COR-L47 (cell line): ENCODE measurements at places on chromosomes 3 and 15.
A peak's percentile ranks its signal among the peaks of the same experiment; 100 is the strongest.

GRCh38 chr15:85750319-85751290 lies 44.1 kb downstream of the KLHL25 start:
- DNase-seq: no peak

DNA sequence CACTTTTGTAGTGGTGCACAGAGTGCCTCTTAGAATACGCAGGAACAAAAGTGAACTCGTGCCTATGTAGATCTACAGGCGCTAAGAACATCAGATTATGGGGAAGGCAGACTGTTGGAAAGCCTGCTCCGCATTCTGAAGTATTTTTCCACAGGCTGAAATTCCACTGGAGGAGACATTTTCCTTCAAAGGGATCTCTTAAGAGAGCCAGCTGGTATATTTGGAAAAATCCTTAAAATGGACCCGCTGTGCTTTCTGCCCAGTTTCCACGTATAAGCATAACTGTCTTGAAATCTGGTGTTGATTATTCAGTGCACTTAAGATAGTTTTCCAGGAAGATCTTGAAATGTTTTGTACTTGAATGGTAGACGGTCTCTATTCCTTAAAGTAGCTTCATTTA lies 34.7 kb upstream of the ICE2 start:
- DNase-seq: no peak

- DNase-seq: no peak
These were observed 70.0 kb upstream of the KLF13 start for GRCh38 chr15:31256378-31257265.

DNA sequence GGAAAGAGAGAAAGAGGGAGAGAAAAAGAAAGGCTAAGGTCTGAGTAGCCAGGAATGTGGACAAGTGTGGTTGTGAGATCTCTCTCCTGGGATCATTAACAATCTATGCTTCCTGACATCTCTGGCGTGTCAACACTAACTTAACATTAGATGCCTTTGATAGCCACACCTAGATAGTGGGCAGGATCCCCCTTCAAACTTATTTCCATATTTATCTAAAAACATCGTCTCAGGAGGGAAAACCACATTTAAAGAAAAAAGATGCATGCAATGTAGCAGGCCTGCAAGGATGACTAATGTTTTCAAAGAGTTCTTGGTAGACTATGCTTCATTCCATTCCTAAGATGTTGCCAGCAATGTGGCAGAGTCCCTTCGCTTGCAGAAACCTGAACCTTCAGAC lies 80.9 kb downstream of the MLH1 start:
- DNase-seq: no peak

DNA sequence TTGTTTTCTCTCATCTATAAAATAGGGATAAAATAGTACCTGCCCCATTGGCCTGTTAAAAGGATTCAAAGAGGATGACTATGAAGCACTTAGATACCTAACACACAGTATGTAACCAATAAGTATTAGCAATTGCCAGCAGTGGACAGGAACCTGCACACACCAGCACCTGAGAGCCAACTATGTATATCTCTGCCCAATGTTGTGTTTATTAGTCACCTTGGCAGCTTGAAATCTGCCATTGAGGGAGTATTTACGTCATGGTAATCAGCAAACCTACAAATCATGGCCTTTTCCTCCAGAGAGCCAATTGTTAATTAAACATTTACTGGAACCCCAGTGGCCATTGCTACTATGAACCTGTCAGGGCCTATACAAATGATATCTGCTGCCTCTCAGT lies 13.8 kb downstream of the LARS2 start:
- DNase-seq: no peak

GRCh38 chr15:51816611-51817010 lies 12.8 kb upstream of the TMOD3 start:
- no peak for DNase-seq

- DNase-seq: no peak
These were observed 48.2 kb downstream of the MDFIC2 start for GRCh38 chr3:70264122-70264780.

- DNase-seq: no peak
These were observed 99.8 kb upstream of the CPNE4 start for GRCh38 chr3:132134611-132135010.

DNA sequence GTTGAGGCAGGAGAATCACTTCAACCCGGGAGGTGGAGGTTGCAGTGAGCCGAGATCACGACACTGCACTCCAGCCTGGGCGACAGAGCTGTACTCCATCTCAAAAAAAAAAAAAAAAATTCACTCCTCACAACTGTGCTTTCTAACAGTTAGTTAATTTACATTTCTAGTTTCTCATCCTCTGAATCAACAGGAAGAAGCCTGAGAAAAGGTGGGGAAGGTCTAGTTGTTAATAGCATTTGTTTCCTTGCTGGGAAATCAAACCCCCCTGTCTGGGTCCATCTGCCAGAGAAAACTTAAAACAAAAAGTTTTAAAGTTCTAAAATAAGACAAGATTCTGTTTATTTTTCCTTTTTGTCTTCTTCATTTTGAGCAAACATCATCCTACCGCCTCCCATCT lies 62.3 kb downstream of the TMEM39A start:
- no peak for DNase-seq

- DNase-seq: no peak
These were observed 51.6 kb downstream of the SUCLG2 start for GRCh38 chr3:67602816-67603215.

DNA sequence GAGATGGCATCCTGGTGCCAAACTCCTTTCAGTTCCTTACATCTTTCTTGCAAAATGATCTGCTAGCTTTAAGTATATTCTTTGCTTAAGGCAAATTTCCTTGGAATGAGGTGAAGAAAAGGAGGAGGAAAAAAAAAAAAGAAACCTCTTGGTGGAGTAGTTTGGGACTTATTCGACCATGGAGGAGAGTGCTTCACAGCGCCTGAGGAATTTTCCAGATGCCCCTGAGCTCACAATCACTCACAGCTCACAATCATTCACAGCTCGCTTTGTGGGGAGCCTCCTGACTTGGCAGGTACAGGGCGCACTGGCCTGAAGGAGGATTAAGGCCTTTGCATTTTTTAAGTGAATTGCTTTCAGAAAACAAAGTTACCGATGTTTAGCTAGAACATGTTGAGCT lies 53.9 kb downstream of the BOC start:
- no peak for DNase-seq

- no peak for DNase-seq
These were observed 62.6 kb downstream of the RGMA start for GRCh38 chr15:93026380-93026817.

DNA sequence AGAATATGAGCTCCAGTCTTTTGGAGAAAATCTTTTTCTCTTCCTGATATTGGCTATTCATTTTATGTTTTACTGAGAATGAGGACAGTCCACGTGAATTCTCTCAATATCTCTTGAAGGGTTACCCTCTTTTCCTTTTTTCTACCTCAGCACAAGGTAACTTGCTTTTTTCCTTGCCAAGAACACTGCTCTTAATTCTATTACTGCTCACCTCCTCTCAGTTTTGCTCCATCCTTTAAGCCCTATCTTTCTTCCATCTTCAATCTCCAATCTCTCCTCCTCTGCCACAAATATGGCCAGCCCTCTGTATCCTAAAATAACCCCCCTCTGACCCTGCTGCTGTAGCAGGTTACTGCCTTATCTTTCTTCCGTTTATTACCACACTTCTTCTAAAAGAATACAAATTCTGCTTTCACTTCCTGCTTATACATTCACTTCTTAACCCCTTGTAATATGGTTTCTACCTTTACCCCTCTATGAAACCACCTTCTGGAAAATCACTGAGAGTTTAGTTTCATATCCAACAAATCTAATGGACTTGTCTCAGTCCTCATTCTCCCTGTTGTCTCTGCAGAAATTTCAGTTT lies 89.0 kb downstream of the NFKBIZ start:
- DNase-seq: no peak

GRCh38 chr3:54578417-54578816 lies 349.4 kb downstream of the LRTM1 start:
- no peak for DNase-seq

- DNase-seq: no peak
These were observed 24.9 kb upstream of the ACAD9 start for GRCh38 chr3:128854475-128854874.

- no peak for DNase-seq
These were observed 1.5 kb downstream of the ZIC1 start for GRCh38 chr3:147410526-147411237.

GRCh38 chr3:112365035-112365434 lies 32.1 kb downstream of the CD200 start:
- no peak for DNase-seq

- no peak for DNase-seq
These were observed 40.0 kb downstream of the NME9 start for GRCh38 chr3:138289701-138290100.

DNA sequence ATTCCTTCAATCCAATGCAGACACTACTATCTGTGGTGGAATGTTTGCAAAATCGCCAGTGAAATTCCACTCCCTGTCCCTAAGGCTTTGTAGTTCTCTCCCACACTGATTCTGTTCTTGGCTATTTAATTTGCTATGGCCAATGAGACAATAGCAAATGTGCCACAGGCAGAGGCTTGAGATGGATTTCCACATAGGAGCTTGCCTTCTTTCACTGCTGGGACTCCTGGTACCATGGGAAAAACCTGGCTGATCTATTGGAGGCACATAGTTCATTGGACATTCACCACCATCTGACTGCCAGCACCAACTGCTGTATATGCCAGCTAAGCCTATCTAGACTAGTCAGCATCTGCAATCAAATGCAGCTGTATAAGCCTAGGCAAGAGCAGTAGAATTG lies 103.8 kb downstream of the NR1D2 start:
- DNase-seq: no peak

DNA sequence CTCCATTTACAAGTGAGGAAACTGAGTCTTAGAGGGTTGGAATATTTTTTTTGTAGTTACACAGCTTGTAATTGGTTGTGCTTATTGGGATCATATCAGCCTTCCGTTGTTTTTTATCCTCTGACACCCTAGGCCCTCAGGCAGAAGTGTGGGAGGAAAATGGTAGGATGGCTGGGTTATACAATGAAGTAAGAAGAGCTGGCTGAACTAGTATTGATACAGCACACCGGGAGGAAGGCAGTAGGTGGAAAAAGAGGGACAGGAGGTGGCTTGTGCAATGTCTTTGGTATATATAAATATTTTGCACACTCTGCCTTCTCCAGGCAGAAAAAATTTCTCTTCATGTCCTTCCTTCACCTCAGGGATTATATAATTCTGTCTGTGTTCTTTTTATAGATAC lies 214.3 kb upstream of the SGO1 start:
- DNase-seq: no peak

DNA sequence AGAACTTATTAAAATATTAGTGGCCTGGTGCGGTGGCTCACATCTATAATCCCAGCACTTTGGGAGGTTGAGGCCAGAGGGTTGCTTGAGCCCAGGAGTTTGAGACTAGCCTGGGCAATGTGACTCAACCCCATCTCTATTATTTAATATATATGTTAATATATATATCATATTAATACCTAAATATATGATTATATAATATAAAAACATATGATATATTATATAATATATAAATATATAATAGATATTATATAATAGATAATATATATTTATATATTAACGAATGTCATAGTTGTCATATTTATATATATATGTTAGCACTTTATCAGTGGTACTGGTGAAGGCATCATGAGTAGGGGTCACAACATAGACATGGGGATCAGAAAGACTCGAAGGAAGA lies 5.2 kb downstream of the HRG start:
- no peak for DNase-seq

DNA sequence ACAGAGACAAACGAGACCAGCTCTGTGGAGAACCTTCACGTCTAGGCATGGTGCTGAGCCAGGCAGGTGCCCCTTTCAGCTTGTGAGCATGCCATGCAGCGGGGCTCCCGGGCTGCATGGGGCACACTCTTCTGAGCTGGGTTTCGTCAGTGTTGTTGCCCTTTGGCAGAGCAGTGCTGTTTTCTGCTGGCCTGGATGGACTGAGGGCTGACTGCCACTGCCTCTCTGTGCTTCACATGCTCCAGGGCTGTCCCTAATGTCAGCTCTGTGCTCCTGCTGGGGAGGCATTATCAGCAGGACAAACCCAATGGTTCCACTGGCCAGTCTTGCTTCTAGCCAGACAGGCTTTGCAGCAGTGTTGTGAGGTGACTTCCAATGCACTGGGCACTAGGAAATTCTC lies 9.5 kb downstream of the GASK1A start:
- no peak for DNase-seq

GRCh38 chr3:182740710-182741109 lies 52.6 kb upstream of the ATP11B start:
- DNase-seq: no peak

DNA sequence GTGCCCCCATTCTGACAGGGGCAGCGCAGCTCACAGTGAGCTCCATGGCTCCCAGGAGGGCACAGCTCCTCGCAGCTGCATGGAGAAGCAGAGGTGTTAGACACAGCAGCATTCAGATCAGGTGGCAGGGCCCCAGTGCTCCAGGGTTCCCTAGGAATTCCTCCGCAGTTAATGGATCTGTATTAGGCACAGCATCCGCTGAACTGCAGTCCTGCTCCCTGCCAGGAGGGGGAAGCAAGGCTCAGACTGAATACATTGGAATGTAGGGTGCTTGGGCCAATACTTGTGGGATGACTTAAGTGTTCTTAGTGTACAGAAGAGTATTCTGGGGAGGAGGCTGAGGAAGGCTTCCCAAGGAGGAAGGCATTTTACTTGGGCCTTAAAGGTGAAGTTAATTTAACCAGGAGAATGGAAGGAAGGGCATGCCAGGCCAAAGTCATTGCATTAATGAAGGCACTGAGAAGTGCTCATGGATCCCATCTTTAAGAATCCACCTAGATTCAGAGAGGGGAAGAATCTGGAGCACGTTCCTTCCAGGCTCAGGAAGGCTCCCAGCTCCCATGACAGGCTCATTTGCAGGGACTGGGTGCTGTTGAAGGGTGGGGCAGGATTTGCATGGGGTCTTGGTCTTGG lies 111.6 kb downstream of the RAB11A start:
- DNase-seq: peak; percentile 18

DNA sequence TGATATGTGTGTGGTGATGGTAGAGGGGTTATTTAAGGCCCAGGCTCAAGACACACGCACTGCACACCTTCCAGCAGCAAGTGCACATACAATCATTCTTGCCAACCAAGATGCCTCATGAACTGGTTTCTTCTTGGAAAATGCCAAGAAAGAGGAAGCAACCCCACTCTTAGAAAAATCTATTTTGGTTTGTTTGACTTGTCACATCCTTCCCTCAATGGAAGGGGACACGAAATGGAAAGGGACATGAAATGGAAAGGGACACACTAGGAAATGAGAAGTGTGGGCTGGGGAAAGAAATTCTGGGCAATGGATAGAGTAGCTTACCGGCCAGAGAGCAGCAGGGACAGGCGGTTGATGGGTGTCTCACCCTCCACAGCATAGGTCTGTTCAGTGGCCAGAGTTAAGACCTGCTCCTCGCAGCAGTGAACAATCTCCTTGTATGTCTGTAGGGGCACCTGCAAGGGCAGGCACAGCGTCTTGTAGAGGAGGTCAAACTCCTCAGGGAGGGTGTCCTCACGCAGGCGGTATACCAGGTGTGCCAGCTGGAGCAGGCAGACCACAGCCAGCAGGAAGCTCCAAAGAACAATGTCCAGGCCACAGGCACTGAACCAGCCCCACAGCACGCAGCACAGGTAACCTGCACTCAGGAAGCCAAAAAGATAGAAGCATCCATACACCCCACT lies 640 bp downstream of the POPDC2 start:
- no peak for DNase-seq
